ENCODE measurements at places on chromosomes 11 and 22.

DNA sequence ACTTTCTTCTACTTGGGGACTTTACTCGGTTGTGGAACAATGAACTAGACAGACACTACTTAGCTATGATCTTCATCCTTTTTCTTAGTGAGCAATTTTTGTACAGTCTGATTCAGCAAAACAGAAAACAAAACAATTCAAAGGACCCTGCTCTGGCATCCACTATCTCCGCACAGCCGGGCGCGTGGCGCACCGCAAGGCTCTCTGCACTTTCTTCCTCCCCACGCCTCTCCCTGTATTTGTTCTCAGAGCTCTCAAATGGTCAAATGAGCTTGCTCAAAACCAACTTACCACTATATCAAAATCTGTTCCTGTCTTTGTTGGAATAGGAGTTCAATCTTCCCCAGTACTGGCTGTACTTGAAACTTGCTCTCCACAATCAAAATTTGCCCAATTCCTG, 7.4 kb downstream of the EEF1G start:
- DNase-seq: no peak

DNA sequence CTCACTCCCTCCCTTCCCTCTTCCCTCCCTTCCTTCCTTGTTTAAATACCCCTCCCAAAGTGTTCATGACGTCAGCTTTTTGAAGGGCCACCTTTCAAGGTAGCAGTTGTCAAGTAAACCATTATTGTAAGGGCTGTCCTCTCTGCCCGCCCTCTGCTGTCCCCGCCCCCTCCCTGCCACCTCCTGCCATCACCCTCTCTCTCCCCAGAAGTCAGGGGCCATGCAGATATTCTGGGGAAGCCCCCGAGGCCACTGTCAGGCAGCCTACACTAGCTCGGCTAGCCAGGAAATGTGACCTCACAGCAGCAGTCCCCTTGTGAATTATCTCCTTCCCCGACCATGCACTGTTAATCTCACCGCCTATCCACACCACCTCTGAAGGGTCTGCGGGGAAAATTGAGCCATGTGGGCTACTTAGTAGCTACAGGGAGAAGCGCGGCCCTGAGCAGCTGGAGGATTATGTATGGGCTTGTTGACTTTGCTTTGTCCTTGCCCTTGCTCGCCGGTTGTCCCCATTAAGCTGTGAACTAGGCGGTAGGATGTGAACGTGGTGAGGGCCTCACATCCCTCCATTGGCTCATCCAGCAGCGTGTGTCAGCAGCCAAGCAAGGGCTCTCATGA, 42.1 kb upstream of the ATXN10 start:
- DNase-seq: no peak

DNA sequence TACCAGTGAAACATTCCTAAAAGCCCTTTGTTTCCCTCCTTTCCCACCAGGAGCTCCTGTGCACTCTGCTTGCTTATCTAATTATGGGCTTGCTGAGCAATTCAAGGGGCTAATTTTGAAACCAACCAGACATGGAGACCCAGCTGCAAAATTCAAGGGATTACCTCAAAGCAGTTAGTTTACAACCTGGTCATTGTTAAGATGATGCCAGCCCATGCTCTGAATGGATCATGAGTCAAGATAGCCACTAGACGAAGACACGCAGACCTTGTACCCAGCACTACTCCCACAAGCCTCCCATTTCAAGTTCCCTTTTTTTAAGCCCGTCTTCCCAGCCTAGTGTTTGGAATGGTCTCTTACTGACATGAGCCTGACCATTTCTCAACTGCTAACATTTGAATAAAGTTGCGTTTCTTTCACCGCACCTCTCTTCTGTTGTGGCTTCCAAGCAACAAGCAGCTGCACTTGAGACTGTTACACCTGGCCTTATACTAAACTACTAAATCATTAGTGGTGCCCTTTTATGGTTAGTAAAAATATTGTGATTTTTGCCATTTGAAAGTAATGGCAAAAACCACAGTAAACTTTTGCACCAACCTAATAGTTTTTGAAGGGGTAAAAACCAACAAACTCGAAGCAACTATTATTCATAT, 315.3 kb upstream of the LUZP2 start:
- DNase-seq: no peak

GRCh38 chr11:115580927-115581680, 76.9 kb upstream of the CADM1 start:
- DNase-seq: peak; percentile 65

GRCh38 chr11:128575174-128575960, 12.0 kb downstream of the ETS1 start:
- DNase-seq: no peak

- DNase-seq: no peak
These were observed 54.1 kb downstream of the MICAL3 start for GRCh38 chr22:17970201-17970708.

DNA sequence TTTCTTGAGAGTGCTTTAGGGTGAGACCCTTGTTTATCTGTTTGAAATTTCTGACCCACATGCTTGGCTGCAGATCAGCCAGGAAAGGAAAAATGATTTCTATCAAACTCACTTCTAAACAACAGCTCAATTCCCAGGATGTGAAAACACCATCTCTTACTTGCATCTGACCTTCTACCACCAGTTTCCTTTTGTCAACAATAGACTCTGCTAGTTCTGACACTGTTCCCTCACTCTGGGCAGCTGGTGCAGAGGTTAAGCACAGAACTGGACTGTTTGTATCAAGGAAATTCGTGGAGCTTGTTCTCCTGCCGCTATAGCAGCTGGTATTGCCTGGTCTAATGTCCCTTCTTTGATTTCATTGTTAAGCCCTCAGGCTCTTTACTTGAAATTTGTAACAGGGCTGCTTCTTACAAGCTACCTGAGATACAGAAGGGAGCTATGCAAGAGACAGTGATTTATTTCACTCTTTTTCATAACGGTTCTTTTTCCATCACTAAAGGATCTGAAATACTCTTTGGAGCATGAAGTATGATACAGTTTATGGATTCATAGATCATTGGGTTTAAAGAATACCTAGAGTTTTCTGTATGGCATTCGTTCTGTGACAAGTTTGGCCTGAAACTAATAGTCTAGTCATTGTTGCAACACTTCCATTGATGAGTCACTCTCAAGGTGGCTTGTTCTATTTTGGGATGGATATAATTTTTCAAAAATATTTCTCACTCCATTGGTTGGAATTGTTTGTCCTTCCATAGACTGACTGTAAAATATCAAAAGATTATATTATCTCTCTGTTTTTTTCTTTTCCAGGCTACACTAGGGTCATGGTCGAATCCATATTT, 178.2 kb upstream of the ZC3H12C start:
- no peak for DNase-seq

DNA sequence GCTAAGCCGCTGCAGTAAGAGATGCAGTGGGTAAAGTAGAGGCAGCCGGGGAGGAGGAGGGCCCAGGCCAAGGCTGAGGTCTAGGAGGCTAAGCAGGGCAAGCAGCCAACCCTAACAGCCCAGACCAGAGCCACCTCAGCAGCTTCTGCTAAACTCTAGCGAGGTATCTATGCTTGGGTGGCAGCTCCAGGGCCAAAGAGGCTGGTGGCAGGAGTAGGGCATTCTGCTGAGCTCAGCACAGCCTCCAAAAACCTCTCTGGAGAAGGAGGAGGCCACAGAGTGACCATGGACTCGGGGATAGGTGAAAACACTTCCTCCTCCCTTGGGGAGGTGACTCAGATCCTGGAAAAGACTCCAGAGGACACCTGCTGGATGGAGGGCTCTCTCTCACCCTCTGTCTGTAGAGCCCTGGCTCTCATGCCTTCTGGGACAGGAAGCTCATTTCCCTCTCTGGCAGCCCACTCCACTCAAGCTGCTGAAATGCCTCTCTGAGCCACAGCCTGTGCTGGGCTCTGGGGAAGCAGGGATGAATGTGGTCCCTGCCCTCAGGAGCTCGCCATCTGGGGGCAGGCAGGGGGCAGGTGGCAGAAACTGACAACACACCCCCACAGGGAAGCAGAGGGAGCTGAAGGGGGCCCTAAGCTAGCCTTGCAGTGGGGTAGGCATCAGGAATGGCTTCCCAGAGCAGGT, 16.5 kb upstream of the TPBGL start:
- no peak for DNase-seq

Data from T1000 (cell line).